NCI-H510A treated with DMSO at 0.1 percent for 48 hours (cell line): ENCODE measurements at places on chromosomes 2 and 18.

- DNase-seq = no peak
Observed at GRCh38 chr18:39951142-39951720, 2003.8 kb upstream of the PIK3C3 start.

DNA sequence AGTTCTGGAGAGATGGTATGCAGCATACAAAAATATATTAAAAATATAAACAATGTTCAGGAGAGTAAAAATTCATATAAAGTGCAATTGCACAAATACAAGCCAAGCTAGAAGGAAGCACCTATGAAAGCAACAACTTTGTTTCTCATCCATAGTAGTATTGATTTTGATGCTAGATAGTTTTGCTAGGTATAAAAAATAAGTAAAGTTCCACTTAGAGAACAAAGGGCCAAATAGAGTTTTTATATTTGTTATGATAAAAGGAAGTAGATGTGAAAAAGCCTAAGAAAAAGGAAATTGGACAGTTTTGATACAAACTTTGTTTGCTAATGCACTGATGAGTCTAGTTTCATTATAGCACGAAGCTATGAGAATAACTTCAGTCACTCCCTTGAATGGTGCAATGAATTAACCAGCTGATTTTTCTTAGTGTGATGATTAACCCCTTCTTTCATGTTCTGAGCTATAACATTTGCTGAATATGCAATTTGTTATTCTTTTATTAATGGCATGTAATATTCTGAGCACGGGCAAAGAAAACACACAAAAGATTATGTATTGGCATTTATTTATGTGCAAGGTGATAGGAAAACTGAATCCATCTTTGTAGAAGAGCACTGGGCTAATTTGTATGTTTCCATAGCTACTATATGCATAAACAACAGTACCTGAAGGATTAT lies 24.7 kb downstream of the SLC5A7 start:
- no peak for DNase-seq

DNA sequence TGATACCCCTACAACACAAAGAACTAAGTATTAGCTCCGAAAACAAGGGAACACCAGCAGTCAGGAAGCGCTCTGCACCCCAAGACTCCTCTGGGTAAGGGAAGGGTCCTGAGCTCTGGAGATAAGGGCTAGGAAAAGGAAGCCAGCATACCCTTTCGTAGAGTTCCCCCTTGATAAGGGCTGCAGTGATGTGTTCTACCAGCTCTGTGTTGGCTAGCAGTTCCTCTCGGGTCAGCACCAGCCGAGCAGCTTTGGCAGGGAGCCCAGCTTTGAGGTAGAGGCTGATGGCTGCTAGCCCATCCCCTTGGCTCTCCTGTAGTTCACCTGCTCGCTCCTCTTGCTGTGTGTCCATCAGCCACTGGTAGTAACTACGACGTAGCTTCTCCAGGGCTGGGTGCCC lies 18.9 kb downstream of the KRTCAP3 start:
- no peak for DNase-seq

DNA sequence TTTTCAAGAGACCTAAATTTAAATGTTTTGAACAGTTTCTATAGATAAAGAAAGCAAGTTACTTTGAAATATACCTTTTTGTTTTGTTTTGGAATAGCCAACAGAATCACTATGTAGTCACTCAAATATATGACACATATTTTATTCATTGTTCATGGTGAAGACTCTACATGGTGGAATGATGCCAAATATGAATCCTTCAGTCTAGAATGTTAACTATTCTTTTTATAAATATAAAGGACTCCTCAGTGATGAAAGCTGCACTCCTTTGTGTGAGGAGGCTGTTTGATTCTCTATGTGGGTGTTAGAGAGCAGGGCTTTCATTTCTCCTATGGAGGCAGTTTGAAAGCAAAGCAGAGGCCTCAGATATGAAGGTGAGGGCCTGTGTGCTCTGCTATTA lies 396.4 kb upstream of the LRRTM1 start:
- no peak for DNase-seq

- DNase-seq = no peak
Observed at GRCh38 chr2:119156105-119156890, 2.3 kb downstream of the C1QL2 start.

- DNase-seq = no peak
Observed at GRCh38 chr2:196186266-196186980, 15.0 kb upstream of the STK17B start.

DNA sequence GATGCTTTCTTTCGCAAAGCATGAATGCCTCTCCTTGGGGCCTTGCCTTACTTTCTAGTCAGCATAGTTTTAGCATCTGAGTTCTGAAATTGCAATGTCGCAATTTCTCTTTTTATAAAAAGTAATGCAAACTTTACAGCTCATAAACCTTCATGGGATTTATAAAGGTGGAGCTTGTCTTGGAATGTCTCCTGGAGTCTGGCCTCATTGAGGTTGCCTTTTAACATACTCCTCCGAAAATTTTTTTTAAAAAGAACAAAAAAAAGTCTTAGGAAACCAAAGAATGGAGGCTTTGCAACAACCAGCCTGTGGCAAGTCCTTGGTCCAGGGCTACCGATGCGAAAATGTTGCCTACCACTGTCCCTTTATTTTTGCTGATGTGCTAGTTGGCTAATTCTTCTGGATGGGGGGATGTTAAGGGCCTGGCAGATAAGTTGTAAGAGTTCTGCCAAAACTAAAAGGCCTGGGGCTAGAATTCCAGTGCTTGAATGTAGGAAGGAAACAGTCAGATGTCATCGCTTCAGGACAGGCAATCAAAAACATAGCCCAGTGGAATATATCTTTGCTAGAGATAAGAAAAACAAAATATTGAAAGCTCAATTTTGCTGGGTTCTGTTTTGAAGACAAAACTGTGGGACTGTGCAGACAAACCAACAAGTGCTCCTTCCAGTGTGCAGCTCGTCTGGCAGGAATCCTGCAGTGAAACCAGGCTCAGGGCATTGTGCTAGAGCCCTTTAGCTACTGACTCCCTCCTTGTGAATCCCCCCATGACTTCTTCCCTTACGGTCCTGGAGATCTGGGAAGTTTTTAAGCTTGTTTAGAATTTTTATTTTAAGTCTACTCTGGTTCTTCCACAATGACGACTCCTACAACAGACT lies 213.0 kb downstream of the PIEZO2 start:
- DNase-seq = no peak

- DNase-seq = no peak
Observed at GRCh38 chr2:231527955-231528635, 2.1 kb downstream of the NMUR1 start.

DNA sequence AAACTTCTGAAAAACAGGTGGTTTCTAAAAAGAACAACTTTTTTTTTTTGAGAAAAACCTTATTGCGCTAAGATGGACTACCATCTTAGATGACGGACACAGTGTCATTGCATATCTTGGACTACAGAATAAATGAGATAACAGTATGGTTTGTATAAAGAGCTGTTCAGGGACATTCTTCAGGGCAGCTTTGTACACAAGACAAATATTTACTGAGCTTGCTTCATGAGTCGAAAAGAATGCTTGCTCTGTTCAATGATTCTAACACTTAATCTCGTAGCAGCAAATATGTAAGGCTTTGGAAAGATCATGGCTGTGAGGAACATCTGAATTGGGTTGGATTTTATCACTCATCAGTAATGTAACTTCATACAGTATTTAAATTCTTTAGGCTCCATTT lies 282.5 kb upstream of the CWC22 start:
- no peak for DNase-seq

GRCh38 chr18:70693246-70693645 lies 404.4 kb downstream of the SOCS6 start:
- DNase-seq = peak; percentile 59

GRCh38 chr2:214322662-214323061 lies 88.2 kb upstream of the VWC2L start:
- DNase-seq = no peak

DNA sequence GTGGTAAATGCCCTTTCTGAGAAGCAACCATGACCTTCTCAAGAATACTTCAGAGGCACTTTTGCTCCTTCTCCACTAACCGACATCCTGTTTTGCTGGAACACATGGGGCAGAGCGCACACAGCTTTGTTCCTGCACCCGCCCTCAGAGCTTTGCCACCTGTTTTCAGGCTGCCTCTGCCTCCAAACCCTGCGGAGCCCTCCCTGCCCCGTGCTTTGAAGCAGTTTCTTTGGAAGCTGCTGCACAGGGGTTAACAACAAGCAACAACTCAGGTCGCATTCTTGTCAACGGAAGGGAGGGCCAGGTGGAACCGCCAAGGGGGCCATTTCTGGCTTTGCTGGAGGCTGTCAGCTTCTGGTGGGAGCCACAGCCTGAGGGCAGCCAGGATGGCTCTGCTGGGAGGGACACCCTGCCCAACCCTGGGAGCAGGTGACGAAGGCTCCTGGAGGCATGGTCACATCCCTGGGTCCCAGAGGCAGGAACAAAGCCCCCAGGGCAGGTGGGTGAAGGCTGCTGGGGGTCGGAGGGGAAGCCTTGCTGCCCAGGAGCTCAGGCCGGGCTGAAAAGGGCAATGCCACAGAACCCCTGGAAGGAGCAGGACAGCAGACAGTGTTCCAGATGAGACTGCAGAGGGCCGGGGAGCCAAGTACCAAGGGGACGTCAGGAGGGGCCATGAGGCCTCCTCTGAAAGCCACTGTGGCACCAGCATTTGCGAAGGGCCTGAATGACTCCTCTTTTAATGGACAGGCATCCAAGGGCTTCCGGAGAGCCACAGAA lies 46.8 kb downstream of the MRPS5 start:
- peak; percentile 10 for DNase-seq

DNA sequence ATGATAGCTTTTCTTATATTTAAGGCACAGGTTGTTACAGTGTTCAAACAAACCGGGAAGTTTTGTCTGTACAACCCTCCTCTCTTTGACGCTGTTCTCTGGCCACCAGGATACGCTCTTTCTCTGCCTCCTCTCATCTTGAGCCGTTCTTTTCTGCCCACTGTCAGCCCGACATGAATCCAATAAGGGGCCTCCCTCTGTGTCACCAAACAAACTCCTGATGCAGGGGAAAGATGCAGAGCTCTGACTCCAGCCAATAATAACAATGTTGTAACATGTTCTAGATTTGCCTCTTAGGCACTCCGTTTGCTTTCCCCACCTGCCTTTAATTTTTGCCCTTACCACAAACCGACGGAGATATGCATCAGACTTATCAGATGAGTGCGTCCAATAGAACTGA lies 449.3 kb downstream of the SLC4A3 start:
- DNase-seq = peak; percentile 15

GRCh38 chr2:154452906-154453493 lies 245.5 kb upstream of the KCNJ3 start:
- DNase-seq = no peak

DNA sequence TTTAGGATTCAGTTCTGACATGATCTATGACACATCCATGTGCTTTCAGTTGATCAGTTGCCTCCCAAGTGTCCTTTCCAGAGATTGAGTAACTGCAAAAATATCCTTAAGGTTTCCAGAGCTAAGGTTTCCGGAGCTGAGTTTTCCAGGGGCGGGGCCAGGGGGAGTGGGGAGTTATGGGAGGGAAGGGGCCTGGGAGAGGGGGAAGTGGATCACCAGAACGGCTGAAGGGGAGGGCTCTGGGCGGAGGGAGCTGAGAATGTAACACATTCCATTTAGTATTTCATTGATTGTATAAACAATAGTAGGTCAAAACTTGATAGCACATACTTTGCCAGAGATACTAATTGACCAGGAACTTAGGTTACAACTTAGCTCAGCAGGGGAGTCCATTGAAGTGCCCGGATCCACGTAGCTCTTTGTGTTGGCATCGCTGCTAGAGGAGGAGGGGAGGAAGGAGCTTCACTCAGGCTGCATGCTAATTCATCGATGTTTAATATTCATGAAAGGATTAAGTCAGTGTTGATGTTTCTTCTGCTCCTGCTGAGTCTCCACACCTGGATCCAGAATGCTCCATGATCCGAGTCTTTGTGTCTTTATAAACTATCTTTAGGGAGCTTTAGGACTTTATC lies 289.8 kb downstream of the ALPK2 start:
- peak; percentile 81 for DNase-seq

DNA sequence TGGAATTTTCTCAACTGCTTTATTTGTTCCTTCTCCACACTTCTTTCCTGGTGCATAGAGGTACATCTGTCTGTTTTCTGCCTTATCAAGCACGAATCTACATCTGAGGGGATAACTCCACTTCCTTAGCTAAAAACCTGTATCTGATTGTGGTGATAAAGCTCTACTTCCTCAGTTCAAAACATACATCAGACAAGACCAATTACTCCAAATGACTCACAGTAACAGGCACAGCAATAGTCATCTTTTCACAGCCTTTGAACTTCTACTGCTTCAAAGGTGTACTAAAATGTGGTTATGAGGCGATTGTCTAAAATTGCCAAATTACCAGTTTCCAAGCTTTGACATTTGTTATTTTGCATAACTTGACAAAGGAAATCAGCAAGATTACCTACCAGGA lies 803.6 kb upstream of the ZEB2 start:
- no peak for DNase-seq

GRCh38 chr18:62186499-62186773 lies 420 bp downstream of the PIGN start:
- DNase-seq = peak; percentile 86

DNA sequence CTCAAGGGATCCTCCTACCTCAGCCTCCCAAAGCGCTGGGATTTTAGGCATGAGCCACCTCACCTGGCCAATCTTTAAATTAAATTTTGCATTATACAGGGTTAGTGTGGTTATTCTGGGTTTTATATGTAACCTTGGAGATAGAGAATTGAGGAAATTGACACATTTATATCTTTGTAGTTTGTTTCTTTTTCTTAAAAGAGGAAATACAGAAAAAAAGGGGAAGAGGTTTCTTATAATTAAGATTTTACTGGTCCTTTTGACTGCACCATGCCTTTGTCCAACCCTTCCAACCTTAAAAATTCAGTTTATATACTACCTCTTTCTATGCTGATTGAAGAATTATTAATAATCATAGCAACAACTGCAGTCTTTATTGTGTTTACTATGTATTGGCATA lies 210.1 kb upstream of the STON1 start:
- no peak for DNase-seq

GRCh38 chr18:8704361-8705237 lies 757 bp upstream of the MTCL1 start:
- peak; percentile 90 for DNase-seq

DNA sequence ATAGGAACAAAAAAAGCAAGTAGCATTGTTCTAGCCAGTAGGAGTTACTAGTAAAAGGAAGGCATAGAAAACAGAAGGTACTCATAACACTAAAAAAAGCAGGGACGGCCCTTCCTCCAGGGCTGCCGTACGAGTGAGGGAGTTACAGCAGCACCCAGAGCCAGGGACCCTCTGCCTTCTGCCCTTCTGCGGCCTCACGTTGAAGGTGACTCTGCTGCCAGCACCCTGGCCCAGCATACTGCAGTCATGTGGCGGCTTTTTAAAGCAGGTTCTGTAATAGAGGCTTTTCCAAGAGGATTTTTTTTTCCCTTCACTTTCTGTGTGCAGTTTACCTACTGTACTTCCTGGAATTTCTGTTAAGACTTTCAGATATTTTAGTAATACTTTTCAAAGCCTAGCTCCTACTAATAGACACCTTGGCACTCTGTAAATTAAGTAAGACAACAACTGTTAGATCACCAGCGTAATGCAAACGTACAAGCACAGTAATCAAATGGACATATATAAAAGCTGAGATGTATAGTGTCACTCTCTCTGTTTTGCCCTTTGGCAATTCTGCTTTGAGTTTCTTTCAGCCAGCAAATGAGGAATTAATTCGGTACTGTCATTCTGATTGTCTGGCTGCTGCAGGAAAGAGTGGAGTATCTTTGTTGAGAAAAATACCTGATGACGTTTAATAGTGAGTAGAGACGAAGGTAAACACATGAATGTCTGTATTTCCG lies 161.5 kb downstream of the PTGR3 start:
- DNase-seq = no peak

GRCh38 chr2:227020416-227020815 lies 143.6 kb downstream of the COL4A4 start:
- DNase-seq = no peak

GRCh38 chr2:138630164-138630563 lies 128.6 kb downstream of the SPOPL start:
- DNase-seq = no peak
